D341Med (cell line): ENCODE measurements at places on chromosomes 4 and X.
A peak's percentile ranks its signal among the peaks of the same experiment; 100 is the strongest.

DNA sequence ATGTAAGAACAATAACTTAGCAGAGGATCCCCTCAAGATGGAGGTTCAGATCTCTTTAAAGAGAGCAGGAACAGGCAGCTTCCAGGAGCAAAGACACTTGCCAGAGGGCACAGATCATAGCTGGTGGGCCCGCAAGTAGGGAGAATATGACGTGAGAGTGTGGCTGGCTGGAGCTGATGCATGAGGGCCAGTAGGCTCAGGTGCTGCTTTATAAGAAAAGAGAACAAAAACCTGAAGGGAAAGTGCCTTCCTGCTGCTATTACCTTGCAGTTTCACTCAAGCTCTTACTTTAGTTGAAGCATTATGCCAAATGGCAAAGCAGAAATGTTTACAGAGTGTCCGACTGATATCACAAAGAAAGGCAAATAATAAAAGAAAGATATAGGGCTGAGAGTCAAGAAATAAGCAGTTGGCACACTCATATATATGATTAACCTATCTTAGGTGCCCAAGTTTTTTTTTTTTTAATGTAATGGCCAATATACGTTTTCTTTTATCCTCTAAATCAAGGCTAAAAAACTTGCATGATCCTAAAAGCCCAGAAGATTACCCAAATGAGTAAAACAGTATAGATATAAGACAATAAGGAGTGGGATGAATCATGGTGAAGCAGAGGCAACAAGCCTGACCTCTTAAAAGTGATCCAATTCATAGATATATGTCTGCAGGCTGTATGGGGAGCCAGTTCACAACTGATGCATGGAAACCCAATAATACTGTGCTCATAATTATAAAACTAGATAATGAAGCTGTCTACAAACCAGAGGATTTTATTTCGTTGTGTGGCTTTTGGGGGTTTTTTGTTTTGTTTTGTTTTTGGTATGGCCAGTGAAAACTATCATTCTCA lies 12.6 kb downstream of the NR0B1 start:
- no peak for DNase-seq

- no peak for DNase-seq
These were observed 18.7 kb upstream of the ZNF157 start for GRCh38 chrX:47351706-47352105.

GRCh38 chrX:48493890-48494364 lies 14.9 kb upstream of the PORCN start:
- DNase-seq: peak; percentile 67

- DNase-seq: peak; percentile 91
These were observed 651 bp downstream of the UCHL1 start for GRCh38 chr4:41257257-41257901.

DNA sequence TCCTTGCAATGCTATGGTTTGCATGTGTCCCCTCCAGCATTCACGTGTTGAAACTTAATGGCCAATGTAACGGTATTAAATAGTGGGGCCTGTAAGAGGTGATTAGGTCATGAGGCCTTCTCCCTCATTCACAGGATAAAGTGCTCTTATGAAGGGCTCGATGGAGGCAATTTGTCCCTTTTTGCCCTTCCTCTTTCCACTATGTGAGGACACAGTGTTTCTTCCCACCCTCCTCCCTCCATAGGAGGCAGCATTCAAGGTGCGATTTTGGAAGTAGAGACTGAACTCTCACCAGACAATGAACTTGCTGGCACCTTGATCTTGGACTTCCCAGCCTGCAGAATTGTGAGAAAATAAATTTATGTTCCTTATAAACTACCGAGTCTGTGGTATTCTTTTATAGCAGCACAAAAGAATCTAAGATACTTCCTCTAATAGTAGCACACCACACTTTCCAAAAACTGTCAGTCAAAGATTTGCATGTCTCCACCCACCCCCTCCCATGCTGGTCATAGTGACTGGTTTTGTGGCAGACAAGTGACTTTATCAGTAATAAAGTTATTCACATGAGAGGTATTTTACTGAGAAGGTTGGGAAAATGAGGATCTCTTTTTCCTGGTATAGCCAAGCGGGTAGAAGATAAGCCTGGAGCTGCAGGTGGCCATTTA lies 113.5 kb upstream of the TTC29 start:
- no peak for DNase-seq

- DNase-seq: no peak
These were observed 12.9 kb downstream of the GPRIN3 start for GRCh38 chr4:89294573-89295269.

DNA sequence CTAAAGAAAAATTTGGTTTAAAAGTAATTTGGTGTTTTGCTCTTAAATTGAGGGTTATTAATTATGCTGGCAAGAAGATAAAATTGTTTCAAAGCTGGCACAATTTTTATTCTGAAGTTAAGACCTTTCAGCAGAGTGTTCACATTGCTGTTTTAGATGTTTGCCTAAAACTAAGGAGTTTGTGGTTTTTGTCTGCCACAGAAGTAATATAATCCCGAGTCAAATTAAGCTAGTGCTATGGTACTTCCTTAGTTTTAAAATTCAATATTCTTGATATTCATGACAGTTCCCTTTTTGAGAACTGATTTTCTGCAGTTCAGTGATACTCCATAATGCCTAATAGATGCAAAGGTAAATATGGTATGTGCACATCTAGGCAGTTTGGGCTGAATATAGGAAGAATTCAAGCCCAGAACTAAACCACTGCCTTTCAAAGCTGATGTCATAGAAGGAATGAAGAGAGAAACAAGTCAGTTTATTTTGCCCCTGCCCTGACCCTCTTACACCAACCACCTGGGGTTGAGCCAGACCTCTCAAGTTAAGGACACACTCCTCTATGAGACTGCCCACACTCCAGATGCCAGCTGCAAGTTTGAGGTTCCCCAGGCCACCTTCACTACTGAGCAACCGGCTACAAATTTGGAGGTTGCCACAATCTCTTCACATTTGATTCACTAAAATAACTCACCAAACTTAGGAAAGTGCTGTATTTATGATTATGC lies 32.1 kb upstream of the VEGFC start:
- no peak for DNase-seq

GRCh38 chr4:167721617-167722486 lies 370.5 kb upstream of the ANXA10 start:
- DNase-seq: no peak

DNA sequence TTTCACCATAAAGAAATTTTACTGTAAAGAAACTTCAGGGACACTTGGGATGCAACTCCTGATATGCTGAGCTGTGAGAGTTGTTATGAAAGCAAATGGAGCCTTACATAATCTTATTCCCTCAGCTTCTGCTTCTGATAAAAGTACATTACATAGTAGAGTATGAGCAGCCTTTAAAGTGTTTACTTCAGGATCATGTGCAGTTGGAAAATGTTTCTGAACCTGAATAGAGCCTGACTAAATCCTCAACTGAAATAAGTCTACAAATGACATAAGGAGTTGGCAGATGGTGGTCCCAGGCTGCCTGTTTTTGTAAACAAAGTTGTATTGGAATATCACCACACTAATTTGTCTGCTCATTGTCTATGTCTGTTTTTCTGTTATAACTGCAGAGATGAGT lies 19.3 kb downstream of the RASSF6 start:
- DNase-seq: no peak

GRCh38 chr4:24927049-24927448 lies 14.2 kb upstream of the CCDC149 start:
- no peak for DNase-seq

DNA sequence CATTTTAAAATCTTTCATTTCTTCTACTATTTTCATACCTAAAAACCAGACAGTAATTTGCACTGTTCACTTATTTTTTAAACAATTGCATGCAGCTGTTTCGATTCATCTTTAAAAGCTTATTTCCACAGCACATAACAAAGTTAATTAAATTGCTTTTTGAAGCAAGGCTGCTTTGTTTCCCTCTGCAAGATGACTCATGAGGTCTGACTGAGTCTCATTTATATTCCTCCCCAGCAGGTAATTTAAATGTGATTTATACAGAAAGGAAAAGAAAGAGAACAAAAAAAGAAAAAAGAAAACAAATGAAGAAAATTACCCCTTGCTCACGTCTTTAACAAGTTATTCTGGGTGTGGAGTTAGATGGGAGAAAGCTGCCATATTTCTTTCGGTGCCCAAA lies 22.8 kb downstream of the VMA21 start:
- DNase-seq: no peak

GRCh38 chrX:16992445-16992844 lies 46.0 kb downstream of the REPS2 start:
- DNase-seq: no peak

DNA sequence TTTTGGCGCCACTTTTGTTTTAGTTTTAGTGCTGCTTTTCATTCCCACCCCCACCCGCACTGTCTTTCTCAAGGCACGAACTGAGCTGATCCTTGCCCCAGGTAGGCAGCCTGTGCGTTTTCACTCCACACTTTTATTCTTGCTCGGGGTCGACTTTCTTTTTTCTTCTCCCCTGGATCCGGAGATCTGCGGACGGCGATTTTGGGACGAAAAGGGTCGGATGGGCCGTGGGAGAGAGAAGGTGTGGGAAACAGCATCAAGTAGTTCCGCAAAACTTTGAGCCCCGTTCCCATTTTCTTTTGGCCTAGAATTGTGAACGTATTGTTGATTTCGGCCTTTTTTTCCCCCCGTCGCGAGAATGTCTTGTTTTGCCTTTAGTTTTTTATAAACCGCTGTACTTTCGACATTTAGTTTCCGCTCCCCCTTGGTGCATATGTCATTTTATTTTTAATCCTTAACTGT lies 531 bp downstream of the STAG2 start:
- no peak for DNase-seq

DNA sequence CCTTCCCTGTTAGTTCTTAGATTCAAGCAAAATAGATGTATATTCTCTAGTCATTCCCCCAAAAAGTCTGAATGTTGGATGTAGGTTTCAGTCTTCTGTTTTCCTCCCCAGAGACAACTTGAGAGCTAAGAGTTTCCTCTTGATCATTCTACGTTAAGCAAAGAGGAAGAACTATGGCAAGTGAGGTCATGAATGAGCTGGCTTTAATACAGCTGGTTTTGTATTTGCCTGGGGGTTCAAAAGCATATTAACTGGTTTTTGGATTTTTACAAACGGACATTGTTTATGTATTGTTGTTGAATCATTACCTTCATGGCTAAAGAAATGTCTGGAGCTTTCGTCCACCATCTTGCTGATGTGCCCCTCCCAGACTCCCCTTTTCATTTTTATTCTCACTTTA lies 916.7 kb upstream of the POU3F4 start:
- DNase-seq: no peak

DNA sequence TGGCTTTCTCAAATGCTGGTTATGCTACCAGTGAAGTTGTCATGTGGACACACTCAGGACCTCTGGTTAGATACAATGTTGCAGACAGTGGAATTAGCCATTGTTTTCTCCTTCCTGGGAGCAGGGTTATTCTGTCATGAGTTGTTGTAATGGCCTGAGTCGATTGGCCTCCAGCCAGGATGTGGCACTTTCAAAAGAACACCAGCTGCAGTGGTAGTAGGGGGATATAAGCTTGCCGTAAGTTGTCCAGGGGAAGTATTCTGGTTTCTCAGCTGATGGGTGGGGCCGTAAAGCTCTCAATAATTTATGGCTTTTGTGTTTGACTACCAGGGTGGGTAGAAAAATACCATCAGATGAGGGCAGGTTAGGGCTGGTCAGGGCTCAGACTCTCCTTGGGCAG lies 697.5 kb upstream of the GNPDA2 start:
- DNase-seq: no peak

DNA sequence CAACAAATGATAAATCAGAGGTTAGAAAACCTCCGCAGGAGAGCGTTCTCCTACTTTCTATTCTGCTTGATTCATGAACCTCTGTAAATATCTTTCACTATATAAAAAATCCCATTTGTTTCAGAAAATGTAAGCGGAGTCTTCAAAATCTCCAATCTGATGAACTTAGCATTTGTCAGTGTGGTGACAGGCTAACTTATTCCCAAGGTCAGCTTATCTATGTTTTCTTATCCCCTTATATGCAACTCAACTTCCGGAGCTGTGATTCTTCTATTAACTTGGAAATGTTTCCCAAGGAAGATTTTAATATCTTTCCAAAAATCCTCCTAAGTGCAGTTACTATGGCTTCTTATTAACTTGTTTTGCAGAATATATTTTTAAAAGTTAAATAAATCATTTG lies 87.5 kb upstream of the C1QTNF7 start:
- no peak for DNase-seq
